ENCODE measurements at places on chromosomes 7 and 10.

- DNase-seq = no peak
Measured at GRCh38 chr10:44361109-44361508, 23.8 kb downstream of the CXCL12 start.

DNA sequence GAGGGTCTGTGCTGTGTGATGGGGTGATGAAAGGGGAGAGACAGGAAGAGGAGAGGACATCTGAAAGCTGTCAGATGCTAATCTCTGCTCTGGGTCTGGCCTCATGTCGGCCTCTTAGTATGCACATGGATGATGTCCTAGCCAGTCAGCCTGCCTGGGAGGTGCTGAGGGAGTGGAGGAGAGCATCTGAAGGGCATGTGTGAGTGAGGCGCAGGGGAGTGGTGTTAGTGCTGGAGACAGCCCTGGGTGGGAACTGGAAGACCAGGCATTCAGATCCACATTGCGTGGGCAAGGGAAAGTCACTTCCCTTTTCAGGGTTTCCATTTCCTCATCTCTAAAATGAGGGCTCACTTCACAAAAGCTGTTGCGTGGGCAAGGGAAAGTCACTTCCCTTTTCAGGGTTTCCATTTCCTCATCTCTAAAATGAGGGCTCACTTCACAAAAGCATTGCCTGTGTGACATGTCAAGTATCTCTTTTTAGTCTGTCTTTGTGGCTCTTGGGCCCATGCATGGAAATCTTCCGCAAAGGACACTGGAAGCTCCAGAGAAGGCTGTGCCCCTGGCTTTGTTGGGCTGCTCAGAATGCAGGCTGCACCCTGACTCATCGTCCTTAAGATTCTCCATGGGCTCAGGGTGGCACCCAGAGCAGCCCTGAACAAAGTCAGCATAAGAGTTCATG lies 10.0 kb downstream of the SFTPD start:
- DNase-seq = peak; percentile 46

- no peak for DNase-seq
Measured at GRCh38 chr7:3879355-3880075, 578.5 kb downstream of the SDK1 start.

- DNase-seq = no peak
Measured at GRCh38 chr7:1669064-1669951, 769 bp upstream of the ELFN1 start.

DNA sequence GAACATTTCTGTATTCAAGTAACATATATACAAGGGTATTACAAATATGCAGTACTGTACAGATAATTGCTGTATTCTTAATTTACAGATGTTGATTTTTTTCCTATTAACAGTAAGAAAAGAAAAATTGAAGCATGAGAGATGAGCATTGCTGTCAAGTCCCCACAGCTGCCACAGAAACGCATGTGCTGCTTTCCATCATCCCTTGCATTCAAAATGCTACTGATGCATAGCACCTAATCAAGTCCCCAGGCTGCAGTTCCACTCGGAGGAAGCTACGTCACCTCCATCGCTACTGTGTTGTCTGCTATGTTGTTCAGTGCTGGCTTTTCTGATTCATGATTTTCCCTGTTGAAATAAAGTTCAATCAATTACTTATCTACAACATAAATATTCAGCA lies 78.2 kb downstream of the EPC1 start:
- no peak for DNase-seq

GRCh38 chr10:5157501-5157900 lies 27.4 kb downstream of the AKR1C8 start:
- no peak for DNase-seq

DNA sequence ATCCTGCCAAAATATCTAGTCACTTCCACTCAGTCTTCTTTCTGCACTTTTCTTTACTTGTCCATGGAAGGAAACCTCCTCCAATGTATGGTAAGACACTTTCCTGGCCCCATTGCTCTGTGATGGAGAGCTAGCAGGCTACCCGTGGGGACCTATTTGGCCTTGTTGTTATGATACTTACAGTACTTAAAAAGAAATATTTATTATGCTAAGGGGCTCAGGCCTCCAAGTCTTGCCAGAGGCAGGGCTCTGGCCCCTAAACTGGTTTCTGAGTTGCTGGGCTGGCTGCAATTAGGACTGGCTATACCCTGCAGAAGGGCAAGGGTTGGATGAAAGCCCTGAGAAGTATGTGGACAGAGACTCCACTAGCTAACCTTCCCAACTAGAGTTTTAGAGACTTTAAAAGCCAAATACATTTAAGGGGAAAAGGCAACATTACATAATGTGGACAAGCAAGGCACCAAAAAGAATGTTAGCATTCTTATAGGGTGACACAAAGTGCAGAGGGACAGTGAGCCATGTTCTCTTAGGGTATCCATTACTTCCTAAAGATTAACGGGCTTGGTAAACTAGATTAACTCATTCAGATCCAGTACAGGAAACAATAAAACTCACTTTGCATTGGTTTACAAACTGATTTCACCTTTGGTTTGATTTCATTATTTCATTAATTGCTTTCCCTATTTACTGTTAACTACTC lies 84.9 kb upstream of the INHBA start:
- DNase-seq = no peak

GRCh38 chr7:74351836-74352235 lies 62.6 kb downstream of the CLIP2 start:
- no peak for DNase-seq

- no peak for DNase-seq
Measured at GRCh38 chr10:97849103-97849686, 448 bp upstream of the GOLGA7B start.

GRCh38 chr7:45156516-45157272 lies 897 bp upstream of the RAMP3 start:
- no peak for DNase-seq

- no peak for DNase-seq
Measured at GRCh38 chr7:70143075-70144044, 545.1 kb downstream of the AUTS2 start.
